ENCODE measurements at places on chromosomes 7 and 10.

DNA sequence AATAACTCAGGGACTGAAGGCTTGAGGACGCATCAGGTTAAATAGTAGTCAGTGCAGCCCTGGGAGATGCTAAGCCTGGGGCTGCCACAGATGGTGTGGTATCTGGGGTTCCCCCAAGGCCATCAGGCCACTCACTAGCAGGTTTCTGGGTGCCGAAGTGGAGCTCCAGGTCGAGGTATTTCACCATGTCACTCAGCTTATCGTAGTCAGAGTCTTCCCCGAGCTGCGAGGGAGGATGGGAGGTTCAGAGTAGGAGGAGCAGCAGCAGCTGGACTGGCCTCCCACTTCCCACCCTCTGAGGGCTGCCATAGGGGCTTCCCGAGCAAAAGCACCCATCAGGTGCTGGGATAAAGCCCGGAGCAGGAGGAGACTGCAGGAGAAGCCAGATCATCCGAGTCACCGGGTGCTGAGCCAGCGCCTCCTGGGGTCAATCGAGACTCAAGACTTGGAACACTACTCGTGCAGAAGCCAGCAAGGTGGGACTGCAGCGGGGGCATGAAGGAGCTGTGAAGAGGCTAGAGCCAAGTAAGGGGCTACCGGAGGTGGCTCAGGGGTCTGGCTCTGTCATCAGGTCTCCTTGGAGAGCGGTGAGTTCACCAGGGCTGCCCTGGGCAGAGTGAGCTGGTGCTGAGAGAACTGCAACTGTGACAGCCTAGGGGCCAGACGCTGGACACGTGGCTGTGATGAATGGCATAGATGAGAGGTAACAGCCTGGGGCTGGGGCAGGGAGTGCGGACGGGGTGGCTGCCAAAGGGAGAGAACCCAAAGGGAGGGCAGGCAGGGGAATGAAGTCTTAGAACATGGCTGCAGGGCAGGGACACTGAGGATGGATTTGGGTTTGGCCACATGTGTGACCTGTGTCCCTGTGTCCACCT is 45.3 kb downstream of the GRID2IP start:
- no peak for DNase-seq

- DNase-seq: no peak
Observed at GRCh38 chr7:12297283-12298108, 86.4 kb downstream of the TMEM106B start.

DNA sequence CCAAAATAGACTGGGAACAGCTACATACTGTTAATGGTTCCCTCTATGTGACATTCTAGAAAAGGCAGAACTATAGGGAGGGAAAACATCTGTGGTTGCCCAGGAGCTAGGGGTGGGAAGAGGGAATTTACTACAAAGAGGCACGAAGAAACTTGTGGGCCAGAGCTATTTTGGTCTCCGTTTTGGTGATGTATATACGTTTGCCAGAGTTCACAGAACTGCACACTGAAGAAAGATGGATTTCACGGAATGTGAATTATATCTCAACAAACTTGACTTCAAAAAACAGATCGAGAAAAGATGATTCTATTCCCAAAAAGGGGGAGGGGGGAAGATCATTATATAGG is 386 bp upstream of the AS3MT start:
- DNase-seq: no peak

DNA sequence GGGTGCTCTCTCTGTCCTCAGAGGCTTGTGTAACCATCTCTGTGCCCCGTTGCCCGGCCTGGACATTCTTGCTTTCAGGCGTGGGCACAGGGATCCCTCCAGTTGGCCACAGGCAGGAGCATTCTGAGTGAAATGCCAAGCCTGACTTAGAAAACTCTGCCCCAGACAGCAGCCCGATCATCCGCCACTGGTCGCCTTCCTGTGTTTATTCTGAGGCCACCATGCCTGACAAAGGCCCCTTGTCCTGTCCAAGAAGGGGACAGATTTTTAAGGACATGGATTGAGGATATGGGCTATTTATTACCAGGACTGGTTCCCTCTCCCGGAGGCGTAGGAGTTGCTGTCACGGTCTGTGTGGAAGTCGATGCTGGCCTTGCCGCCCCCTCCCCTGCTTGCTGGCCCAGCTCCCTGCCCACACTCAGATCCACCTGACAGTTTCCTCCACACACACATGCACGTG is 54.3 kb downstream of the SPOCK2 start:
- no peak for DNase-seq

DNA sequence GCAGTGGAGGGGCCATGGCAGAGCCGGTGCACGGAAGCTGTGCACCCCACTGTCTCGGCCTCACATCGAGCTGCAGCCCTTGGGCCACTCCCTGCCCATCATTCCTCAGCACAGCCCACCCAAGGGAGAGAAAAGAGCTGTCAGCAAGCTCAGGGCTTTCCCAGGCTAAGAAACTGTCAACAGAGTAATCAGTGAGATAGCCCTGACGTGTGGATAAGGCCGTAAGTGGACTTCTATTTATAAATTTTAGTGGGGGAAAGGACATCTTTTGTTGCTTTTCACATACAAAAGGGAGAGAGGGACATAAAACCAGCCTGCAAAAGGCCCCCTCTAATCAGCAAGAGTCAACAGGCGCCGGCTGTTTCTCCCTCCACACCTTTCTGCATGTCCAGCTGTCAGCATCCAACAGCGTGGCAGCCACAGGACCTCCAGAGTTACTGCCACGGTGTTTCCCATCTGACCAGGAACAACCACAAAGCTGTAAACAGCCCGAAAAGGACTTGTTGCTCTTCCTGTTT is 56.8 kb upstream of the DDC start:
- DNase-seq: no peak

DNA sequence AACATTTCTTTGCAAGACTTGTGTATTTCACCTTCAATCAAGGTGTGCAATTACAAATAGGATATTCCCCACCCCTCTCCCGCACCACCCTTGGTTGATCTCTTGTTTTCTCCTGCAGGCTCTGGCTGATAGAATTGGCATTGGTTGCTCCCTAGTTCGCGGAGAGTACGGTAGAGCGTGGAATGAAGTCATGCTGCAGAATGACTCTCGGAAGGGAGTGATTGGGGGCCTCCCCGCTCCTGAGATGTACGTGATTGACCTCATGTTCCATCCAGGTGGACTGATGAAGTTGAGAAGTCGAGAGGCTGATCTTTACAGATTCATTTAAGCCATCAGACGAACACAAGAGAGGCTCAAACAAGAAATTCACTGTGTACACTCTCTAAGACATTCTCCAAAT is 58.2 kb upstream of the MSRB2 start:
- DNase-seq: no peak

GRCh38 chr10:17548162-17548561 is 69.0 kb downstream of the HACD1 start:
- no peak for DNase-seq

DNA sequence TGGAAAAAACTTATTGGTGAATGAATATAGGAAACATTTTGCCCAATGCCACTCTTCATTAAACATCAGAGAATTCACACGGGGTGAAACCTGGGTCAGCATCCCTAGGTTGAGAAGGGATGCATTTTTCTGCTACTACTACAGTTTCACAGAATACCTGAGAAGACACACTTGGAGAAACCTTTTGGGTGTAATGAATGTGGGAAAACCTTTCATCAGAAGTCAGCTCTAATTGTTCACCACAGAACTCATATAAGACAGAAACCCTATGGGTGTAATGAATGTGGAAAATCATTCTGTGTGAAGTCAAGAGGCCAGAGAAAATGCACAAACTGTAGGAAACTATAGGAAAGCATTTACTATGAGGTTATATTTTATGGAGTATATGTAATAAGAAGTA is 24.9 kb downstream of the ZNF37A start:
- DNase-seq: no peak

- no peak for DNase-seq
Observed at GRCh38 chr10:18797286-18797685, 138.1 kb downstream of the ARL5B start.

- no peak for DNase-seq
Observed at GRCh38 chr7:80225361-80225760, 90.7 kb downstream of the GNAI1 start.

GRCh38 chr10:64537112-64537511 is 1015.9 kb downstream of the REEP3 start:
- no peak for DNase-seq

- no peak for DNase-seq
Observed at GRCh38 chr10:78475437-78475836, 441.8 kb downstream of the RPS24 start.

DNA sequence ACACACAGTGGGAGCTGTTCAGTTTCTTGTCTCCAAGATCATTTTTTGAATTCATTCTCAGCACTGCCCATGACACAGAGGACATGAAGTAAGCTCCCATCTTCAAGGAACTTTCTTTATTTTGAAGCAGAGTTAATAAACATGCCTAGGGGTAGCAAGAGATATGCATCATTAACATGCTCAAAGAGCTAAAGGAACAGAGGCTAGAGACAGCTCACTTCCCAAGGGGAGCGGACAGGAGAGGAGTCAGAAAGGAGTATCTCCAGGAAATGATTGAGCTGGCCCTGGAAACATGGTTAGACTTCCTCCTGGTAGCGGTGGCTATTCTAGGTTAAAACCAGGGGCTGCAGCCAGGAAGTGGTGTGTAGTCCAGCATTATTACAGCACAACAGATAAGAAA is 135.9 kb downstream of the GPAM start:
- no peak for DNase-seq

- DNase-seq: no peak
Observed at GRCh38 chr10:114472877-114473253, 68.6 kb upstream of the AFAP1L2 start.

- no peak for DNase-seq
Observed at GRCh38 chr10:86556933-86557649, 35.5 kb upstream of the WAPL start.

DNA sequence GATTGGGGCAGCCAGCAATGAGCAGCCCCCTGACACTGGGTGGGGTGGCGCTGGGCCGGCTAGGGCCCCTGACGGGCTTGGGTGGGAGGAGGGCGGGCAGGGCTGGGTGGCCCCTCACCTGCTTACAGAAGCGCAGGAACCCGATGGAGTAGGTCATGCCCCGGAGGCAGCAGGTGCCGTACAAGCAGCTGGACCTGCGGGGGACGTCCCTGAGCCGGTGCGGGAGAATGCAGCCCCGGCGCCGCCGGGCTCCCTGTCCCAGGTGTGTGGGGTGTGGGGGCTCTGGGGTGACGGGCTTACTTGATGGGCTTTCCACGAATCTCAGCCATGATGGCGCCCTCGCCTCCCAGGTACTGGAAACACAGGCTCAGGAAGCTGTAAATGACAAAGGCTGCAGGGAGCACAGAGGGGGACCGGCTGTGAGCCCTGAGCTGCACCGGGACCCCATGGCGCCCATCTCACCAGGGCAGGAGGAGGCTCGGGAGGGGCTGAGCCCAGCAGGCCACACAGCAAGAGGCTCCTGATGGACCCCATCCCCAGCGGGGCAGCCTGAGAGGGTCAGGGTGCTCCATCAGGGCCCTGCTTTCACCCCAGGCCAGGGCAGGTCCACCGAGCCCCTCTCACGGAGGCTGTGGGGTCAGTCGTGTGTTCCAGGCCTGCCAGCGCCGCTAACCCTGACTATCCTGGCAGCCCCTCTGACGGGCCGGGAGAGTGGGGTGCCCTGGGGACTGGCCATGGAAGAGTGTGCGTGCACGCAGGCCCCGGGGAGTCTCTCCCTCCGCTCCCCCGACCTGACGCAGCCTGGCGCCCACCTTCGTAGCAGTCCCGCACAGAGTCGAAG is 5.8 kb downstream of the TMEM184A start:
- DNase-seq: no peak

DNA sequence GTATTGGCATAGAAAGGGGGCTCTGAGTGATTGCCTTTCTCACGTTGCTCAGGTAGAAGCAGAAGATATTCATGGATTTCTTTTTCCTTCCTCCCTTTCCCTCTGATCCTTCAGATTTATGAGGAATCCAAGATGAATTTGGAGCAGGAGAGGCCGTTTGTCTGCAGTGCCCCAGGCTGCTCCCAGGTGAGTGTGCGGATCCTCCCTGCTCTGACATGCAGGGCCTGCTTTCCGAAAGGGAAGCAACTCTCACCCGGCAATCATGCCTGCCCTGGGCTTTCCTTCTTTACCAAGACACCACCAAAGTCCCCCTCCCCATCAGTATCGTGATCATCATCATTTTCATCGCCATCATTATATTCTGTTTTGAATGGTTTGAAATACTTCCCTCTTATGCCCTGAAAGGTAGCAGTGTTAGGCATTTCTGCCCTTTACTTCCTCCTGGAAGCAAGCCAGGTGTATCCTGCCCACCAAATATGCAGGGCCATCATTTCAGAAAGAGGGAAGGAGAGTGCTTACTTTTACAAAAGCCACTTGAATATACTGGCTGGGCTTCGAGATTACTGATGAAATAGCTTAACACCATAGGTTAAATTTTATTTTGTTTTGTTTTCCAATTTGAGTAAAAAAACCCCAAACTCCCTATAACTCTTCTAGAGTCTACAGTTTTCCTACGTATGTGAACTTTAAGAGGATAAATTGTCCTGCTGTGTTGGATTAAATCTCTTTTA is 75.9 kb downstream of the CREB5 start:
- no peak for DNase-seq

- no peak for DNase-seq
Observed at GRCh38 chr10:86700851-86701617, 32.7 kb downstream of the LDB3 start.

- DNase-seq: no peak
Observed at GRCh38 chr10:114477285-114477684, 73.0 kb upstream of the AFAP1L2 start.

GRCh38 chr10:17379151-17379690 is 75.2 kb downstream of the ST8SIA6 start:
- DNase-seq: no peak

DNA sequence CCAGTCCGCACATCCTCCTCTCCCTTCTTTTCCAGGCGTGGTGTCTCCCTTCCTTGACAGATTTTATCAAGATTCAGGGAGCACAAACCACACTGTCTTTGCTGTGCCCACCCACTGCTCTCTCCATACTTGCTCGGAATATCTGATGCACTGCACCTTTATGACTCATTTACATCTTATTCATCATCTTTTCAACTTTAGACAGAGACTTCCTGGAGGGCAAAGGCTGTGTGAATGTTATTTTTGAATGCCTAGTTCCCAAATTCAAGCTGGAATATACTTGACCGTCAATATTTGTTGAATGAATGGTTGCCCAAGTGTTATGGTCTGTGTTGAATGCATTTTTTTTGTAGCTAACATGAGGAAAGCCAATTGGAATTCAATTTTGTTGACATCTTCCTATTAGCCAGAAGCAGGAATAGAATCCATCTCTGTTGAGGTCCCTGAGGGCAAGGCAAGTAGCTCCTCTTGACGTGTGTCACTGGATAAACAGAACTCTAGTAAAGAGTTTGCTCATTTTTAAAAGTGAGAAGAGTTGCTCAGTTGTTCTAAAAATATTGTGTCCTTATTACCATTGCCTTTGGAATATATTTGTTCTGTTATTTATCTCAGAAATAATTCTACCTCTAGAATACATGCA is 95.0 kb downstream of the KLF6 start:
- no peak for DNase-seq

DNA sequence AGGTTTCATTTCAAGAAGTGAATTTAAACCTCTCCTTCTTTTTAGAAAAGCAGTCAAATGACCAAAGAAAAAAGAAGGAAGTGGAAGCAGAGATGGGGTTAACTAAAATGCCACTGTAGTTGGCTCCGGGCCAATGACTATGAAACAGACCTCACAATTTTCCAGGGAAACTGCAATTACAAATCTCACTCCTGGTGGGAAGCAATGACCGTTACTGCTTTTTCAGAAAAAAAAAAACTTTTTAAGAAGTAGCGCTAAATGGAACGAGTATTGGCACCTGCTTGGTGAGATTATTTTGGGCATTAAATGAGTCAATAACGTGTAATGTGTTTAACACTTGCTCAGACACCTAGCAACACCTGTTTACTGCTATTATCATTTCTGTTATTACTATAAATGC is 1.2 kb downstream of the SFRP4 start:
- DNase-seq: no peak

GRCh38 chr7:45627691-45628456 is 53.7 kb downstream of the ADCY1 start:
- no peak for DNase-seq

- DNase-seq: no peak
Observed at GRCh38 chr7:128422842-128423241, 13.1 kb upstream of the IMPDH1 start.

All from CD4-positive, alpha-beta T cell (primary cell).